ENCODE measurements at places on chromosomes 4 and X.

GRCh38 chrX:17292111-17292527 lies 82.9 kb upstream of the NHS start:
- DNase-seq: no peak

- no peak for DNase-seq
Observed at GRCh38 chrX:80423744-80424143, 3.5 kb downstream of the TENT5D start.

- DNase-seq: no peak
Observed at GRCh38 chr4:80336582-80336981, 1.1 kb downstream of the CFAP299 start.

GRCh38 chrX:115021121-115021520 lies 3.7 kb upstream of the IL13RA2 start:
- DNase-seq: no peak

DNA sequence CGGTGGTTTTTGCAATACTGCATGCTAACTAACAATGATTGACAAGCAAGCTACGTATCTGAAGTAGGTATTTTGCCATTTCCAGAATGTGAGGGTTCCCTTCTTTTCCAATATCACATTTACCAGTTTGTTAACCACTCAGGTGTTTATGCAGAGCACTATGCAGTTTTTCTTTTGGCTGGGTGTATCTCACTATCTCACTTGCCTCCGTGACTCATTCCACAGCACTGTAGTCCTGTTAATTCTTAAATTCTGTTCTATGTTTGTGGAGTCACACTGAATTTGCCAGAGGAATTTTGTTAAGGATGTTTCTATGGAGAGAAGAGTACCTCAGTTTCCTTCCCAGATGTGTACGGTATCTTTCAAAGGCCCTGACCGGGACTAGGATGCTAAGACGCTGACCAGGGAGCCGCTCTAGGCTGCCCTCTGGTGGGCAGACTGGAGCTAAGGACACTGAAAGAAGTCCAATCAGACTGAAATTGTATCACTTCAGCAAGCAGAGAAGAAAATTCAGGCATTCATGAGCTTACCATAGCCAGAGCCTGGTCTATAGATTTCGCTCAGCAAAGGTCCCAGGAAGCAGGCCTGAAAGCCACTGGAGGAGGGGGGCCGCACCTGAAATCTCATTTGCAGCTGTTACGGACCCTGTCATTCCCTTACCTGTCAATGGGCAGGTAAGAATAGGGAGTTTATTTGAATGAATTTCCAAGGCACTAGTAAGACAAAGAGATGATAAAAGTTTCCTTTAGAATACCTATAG lies 388.4 kb upstream of the SPOCK3 start:
- DNase-seq: peak; percentile 2

GRCh38 chrX:20542072-20542471 lies 275.4 kb upstream of the RPS6KA3 start:
- no peak for DNase-seq
